ENCODE measurements at places on chromosomes 13 and 19.

DNA sequence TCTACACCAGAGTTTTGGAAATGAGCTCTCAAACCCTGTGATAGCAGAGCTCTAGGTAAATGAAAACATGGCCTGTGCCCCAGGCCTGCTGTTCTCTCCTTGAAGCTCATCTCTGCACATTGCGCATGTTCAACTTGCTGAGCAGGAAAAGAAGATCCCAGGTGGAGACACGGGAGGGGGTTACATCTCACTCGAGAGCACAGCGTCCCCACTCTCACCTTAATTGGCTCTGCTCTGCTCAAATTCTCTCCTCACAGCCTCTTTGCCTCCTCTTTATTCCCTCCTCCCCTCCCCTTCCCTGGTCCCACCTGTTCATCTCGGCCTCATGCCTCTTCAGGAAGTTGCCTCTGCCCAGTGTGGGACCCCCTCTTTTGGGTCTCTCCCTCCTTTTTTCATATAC is 44.7 kb downstream of the RGCC start:
- no peak for DNase-seq

DNA sequence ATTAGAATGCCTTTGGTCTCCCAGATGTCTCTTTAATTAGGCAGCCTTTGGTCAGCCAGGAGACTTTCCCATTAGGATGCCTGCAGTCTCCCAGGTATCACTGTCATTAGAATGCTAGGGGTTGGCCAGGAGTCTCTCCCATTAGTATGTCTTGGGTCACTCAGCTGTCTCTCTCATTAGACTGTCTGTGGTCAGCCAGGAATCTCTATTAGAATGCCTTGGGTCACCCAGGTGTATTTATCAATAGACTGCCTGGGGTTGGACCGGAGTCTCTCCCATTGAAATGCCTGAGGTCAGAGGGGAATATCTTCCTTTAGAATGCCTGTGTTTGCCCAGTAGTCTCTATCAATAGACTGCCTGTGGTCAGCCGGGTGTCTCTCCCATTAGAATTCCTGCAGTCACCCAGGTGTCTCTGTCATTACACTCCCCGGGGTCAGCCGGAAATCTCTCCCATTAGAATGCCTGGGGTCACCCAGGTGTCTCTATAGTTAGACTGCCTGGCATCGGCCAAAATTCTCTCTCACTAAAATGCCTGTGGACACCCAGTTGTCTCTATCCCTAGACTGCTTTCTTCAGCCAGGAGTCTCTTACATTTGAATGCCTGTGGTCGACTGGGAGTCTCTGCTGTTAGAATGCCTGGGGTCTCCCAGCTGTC is 1460.3 kb downstream of the UQCRFS1 start:
- no peak for DNase-seq

- DNase-seq = no peak
Measured at GRCh38 chr13:23983671-23984070, 86.4 kb upstream of the C1QTNF9B start.

DNA sequence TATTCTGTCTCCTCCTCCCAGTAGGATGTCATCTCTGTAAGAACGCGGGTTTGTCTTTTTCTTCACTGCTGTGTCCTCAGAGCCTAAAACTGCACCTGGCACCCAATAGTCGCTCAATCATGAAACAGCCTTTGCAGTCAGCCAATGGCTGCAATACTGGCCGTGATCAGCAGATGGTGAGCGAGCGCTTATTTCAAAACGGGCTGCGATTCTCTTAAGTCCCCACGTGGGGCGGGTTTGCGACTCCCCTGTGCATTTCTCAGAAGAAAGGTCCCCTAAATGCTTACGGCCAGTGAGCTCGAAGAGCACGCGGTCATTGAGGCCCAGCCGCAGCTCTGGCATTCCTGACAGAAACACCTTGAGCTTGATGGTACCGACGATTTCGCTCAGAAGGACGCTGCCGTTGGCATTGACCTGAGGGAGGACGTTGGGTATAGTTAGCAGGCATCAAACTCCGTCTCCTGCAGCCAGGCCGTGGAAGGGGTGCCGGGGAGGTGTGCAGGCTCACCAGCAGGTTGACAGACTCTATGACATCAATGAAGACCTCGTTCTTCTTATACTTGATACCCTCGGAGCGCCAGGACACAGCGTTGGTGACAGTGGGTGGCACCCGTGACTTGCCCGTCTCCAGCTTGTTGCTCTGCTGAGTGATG is 6.0 kb downstream of the AP1M2 start:
- DNase-seq = peak; percentile 86

- peak; percentile 79 for DNase-seq
Measured at GRCh38 chr19:36973021-36973843, 57.1 kb downstream of the ZNF568 start.

DNA sequence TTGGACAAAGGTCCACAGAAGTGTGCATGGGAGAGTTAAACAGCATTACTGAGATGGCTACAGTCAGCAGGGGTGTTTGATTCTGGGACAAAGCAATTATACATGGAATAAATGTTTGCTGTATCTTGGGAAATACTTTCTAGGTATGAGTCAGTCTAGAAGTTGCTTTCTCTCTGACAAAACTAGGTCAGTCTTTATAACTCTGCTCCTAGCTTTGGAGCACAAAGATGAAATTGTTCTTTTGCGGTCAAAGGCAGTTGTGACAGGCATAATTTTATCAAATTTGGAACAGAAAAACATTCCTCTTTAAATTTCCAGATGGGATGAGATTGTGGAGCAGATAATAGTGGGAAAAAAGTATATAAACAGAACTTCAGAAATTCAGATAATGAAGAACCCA is 1045.4 kb upstream of the MIR17HG start:
- DNase-seq = no peak

- no peak for DNase-seq
Measured at GRCh38 chr13:37485756-37486155, 112.8 kb downstream of the POSTN start.

DNA sequence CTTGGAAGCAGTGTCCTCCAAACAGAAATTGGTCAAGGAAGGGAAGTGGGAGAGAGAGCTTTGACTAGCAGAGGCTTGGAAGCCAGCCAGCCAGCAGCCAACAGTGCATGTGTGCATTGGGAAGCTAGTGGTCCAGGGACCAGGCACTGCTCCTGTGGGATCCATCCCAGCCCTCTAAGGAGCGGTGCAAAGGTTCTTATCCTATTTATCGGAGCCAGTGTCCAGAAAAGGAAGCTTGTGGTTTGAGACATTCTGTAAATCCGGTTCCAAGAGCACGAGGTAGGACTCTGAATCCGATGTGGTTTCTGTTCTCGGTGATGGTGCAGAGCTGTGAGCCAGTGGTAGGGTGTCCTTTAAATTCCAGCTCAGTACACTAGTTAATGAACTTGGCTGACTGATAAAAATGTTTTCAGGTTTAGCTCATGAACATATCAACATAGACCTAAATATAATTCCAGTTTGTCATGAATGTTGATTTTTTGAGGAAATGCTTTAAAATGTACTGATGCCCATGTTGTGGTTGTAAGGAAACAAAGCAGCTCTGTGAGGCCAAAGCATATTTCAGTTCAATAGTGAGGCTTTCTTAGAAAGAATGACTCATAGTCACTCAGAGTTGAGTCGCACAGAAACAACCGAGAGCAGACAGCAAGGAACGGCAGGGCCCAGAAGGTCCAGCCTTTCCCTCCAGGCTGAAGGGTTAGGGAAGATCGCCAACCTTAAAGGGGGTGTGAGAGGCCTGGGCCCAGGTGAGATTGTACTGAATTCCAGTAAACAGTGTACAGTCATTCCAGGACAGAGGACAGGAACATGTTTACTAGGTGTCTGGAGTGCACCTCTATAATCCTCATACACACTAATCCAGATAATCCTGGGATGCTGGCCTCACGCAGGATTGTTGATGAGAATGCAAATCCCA is 21.5 kb upstream of the GARRE1 start:
- no peak for DNase-seq

- no peak for DNase-seq
Measured at GRCh38 chr19:29121684-29122083, 91.3 kb downstream of the UQCRFS1 start.

DNA sequence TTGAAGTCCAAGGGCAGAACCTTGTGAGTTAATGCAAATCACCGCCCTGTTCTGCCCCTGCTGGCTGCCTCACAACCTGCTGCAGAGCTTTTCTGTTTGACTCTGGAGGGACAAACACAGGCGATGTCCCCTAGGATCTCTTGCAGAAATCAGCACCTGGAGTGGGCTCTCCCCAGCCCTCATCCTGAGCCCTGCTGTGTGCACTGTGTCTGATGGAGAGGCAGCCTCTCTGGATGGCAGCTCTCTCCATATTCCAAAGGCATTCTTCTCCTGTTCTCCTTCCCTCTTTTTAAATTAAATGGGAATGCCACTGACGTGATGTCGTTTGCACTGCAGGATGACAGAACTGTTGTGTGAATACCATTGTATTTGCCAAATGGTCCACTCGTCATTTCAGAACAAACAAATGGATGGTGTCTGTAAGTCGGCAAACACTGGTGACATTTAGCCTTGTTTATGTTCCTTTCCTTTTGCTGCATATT is 184.1 kb downstream of the ZNF536 start:
- DNase-seq = no peak

DNA sequence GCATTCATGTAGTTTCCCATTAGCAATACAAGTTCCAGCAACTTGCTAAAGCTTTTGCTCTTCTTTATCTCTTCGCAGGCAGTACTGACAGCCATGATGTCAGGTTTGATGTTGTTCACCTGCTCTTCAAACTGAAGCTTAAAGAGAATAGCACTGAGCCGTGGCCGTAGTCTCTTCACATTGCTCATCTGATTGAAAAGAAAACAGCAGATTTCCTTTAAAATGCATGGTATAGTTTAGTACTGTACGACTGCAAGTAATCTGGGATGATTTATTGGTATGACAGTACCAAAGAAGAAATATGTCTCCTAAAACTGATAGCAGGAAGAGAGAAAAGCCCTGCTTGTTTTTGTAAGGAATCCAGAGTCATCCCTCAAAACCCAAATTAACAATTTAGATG is 284.4 kb downstream of the DIAPH3 start:
- no peak for DNase-seq

DNA sequence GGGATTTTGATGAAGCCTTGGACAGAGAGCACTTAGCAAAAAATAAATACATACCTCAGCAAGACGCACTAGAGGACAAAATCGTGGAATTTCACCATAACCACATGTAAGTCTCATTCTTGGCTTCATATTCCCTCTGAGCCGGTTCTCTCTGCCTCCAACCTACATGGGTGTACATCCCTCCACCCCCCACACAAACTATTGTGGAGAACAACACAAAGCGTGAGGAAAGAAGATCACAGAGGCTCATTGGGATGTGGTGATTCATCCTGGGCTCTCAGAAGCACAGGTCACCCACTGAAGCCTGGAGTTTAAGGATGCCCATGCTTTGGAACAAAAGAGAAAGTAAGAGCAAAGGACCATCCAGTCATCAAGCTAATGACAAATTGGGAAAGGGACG is 192.2 kb downstream of the STK24 start:
- DNase-seq = no peak

DNA sequence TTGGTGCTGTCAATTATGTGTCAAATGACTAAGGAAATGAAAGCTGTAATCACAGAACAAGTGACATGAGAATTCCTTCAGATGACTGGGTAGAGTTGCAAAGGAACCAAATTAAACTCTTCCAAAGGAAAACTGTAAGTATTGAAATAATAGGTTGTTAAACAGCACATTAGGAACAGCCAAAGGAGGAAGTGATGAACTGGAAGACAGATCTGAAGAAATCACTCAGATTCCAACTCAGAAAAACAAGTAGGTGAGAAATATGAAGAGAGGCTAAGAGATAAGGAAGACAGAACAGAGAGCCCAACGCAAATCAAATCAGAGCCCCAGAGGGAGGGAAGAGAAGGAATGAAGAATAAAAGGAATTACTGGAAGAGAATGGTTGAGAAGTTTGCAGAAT is 15.4 kb downstream of the TMEM161A start:
- DNase-seq = no peak

- no peak for DNase-seq
Measured at GRCh38 chr19:47711652-47712242, 1.5 kb upstream of the EHD2 start.

DNA sequence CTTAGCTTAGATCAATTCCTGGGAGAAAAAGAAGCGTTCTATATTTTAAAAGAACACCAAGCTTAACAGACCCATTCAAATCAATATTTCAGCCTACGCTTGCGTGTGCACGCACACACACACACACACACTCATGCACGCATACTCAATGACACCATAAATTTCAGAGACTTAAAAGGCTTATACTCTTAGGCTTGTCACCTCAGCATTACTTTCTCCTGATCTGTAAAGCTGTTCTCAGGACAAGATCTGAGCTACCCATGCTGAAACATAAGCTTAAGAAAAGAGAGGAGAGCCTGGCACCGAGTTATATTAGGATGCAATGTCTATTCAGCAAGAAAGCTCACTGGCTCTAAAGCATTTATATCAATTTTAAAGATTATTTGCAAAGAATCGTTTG is 368.5 kb downstream of the FGF14 start:
- no peak for DNase-seq

DNA sequence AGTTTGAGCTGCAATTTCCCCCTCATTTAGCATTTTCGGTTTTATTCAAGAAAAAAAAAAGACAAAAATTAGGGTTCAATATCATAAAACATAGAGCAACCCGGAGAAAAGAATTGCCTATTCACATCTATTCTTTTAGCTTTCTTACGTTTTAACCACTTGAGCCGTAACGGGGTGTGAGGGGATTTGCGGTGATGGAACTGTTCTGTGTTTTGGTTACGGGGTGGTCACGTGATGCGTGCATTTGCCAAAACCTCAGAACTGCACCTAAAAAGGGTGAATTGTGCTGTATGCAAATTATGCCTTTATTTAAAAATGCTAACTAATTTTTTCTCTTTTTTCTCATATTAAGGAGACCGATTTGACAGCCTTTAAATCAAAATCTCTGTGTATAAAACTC is 22.1 kb downstream of the CLEC11A start:
- DNase-seq = no peak

- DNase-seq = no peak
Measured at GRCh38 chr13:48528720-48529119, 4.2 kb downstream of the RCBTB2 start.

DNA sequence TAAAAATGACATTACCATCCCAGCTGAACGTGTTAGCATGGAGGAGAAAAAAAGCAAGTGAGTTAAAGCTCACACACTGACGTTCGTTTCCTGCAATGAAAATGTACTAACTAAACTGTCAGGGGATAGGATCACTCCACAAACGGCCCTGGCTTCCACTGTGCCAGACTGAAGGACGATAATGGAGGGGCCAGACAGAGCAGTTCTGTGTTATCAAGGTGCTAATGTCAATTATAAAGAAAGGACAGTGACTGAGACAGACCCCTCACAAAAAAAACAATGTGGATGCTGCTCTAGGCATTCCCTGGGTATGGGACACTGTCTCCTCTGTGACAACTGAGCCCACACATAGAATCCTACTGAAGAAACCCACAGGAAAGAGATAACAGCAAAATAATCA is 43.7 kb upstream of the SLC15A1 start:
- DNase-seq = no peak

Data from CD4-positive, alpha-beta T cell treated with Interleukin-6 at 100 ng/mL for 8 hours (primary cell).